ENCODE measurements at places on chromosomes 4 and X. TPM values are rescaled to one million over a fixed set of nuclear protein-coding genes. Genes with fewer than 3 reads are reported as not detected.

GRCh38 chr4:11480683-11481082 is 52.0 kb upstream of the HS3ST1 start:
- DNase-seq = peak; percentile 40

DNA sequence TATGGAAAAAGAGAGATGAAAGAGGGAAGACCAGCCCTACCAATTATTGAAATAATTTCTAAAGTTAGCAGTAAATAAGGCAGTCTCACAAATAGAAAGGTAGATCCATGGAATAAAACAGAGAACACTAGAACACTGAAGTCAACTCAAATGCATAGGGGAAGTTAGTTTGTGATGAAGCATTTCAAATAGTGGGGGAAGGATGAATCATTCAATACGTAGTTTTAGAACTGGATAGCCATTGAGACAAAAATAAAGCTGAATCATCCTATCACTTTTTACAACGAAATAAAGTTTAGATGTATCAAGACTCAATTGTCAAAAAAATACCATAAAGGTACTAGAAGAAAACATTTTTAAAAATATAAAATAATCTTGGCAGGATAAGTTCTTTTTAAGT is 143.2 kb upstream of the DGKK start:
- no peak for DNase-seq

ZFYVE28 gene
- 1.3 TPM for polyA plus RNA-seq

DNA sequence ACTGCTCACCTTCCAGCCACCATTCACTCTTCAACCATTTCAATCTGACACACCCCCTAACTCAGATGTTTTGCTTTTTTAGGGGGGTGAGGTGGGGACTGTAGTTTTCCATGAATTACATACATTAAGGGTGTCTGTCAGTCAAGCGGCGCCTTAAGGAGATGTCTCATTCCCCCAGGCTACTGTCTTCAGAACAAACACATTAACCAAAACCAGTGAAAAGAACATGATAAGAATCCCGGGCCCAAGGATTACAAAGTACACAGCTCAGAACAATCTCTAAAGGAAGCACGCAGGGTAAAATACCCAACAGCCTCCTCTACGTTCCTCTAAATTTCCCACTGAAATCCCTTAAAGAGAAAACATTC is 62.5 kb upstream of the IRF2 start:
- no peak for DNase-seq

DNA sequence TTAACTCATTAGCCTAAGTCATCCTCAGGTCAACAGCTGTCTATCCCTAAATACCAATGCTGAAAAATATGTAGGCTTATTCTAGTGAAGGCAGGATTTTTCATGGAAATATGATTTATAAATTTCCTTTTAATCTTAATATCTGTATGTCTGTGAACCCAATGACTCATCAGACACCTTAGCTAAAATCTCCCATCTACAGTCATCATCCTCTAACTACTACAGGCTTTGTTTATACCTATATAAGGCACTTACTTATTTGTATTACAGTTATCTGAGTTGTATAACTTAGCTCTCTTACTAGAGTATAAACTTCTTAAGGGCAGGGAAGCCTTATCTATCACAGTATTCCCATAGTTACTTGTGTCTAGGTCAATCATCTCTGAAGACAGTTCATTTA is 24.2 kb downstream of the AMMECR1 start:
- DNase-seq = no peak

DNA sequence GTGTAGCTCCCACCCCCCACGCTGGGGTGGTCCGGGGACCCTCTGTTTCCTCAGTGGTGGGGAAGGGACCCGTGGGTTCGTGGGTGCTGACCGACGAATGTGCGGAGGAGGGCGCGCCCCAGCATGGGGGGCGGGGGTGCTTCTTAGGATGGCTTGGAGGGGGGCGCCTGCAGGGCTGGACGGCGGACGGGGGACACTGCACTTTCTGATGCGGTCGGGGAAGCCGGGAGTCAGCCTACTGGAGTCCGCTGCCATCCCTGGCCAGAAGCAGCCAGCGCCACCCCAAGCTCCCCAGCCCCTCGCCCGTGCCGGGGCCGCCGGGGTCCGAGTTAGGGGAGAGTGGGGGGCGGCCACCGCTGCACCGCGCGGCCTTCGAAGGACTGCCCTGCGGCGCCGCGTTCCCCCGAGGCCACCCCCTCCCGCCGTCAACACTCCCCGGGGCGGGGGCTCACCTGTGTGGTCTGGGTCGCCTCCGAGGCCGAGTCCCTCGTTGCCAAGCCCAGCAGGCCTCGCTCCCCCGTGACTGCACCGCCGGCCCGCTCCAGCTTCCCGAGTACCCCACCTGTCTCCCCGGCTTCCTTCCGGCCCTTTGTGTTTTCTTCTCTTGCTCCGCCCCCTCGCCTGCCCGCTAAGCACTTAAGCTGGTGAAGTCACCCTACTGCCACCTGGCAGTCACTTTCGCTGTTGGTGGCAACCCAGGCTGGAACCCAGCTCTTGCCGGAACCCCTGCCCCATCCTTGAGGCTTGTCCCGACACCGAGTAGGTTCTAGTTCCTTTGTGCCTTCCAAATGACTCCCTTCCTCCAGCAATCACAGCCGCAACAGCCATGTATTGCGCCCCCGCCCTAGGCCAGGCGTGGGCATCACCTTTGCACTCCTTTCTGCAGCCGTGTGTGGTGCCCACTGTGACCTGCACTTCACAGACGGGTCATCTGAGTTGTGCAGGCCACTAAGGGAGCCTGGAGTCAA is at the start of gene OCIAD2:
Gene OCIAD2 (minus strand): TSS at position 569 of the 968 bp plus-strand sequence. CDS start 2,225 bp downstream, outside the sequence.
- peak; percentile 39 for DNase-seq

MAGEB2 gene
- polyA plus RNA-seq = not detected

UCP1 gene
- polyA plus RNA-seq = 0.12 TPM

GRCh38 chr4:24630937-24631336 is 46.6 kb upstream of the DHX15 start:
- peak; percentile 94 for DNase-seq

- DNase-seq = no peak
These were observed 39.2 kb upstream of the ARHGAP6 start for GRCh38 chrX:11704725-11705495.

- DNase-seq = peak; percentile 47
These were observed at the start of gene PRPS2 for GRCh38 chrX:12791257-12792228. PRPS2 (plus strand) TSS chrX:12791412; CDS start chrX:12791498, 86 bp downstream.

- peak; percentile 40 for DNase-seq
These were observed 30.1 kb downstream of the TEX13A start for GRCh38 chrX:105190252-105190853.

- no peak for DNase-seq
These were observed at the start of gene PCSK1N for GRCh38 chrX:48835524-48836329. PCSK1N (minus strand) TSS chrX:48835610; CDS start chrX:48835532, 78 bp downstream.

PRDM8 gene
- 11.3 TPM for polyA plus RNA-seq

MAGEA12 gene
- polyA plus RNA-seq = not detected

MAGEA1 gene
- not detected for polyA plus RNA-seq

- peak; percentile 57 for DNase-seq
These were observed 118.5 kb upstream of the VCX2 start for GRCh38 chrX:8289523-8289922.

GRCh38 chr4:102114118-102114630 is 231.1 kb downstream of the SLC39A8 start:
- DNase-seq = no peak

FAM13A gene
- polyA plus RNA-seq = 31.8 TPM

DNA sequence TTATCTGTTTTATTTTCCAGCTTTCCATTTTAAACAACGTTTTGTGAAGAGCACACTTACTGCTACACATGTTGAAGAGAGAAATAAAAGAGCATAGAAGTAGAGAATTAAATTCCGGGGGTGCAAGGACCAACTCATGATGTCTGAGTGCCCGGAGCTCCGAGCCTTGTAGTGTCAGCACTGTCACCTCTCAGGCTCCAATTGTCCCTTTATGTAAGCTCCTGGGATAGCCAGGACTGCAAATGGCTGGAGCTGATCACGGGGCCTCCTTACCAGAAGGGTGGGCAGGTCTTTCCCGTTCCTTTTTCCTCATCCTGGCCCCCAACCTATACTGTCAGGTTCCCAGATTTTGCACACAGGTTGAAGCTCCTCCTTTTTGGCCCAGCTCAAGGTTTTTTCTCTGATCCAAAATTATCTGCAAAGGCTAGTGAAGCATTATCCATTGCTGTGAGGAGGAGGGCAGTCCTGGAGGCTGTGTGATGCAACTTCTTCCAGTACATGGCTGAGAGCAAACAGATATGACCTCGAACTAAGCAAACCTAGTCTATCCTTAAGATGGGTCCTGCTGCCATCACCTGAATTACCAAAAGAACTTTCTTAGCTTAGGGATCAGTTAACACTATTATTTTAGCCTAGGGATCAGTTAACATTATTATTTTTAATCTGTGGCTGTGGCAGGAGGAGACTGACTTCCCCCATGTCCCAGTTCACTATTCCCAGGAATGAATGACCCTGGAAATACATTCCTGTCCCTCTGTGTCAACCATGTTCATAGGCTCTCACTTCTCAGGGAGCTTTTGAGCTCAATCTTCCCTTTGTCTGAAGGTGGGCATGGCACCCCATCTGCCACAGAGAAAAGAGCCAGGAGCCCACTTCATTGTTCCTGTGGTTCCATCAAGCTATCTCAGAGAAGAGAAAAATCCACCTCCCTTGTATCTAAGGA is at the start of gene FGG:
Gene FGG (minus strand): TSS at position 185 of the 943 bp plus-strand sequence. CDS start 47 bp downstream, at position 138.
- no peak for DNase-seq

CASK gene
- polyA plus RNA-seq = 69.7 TPM

DNA sequence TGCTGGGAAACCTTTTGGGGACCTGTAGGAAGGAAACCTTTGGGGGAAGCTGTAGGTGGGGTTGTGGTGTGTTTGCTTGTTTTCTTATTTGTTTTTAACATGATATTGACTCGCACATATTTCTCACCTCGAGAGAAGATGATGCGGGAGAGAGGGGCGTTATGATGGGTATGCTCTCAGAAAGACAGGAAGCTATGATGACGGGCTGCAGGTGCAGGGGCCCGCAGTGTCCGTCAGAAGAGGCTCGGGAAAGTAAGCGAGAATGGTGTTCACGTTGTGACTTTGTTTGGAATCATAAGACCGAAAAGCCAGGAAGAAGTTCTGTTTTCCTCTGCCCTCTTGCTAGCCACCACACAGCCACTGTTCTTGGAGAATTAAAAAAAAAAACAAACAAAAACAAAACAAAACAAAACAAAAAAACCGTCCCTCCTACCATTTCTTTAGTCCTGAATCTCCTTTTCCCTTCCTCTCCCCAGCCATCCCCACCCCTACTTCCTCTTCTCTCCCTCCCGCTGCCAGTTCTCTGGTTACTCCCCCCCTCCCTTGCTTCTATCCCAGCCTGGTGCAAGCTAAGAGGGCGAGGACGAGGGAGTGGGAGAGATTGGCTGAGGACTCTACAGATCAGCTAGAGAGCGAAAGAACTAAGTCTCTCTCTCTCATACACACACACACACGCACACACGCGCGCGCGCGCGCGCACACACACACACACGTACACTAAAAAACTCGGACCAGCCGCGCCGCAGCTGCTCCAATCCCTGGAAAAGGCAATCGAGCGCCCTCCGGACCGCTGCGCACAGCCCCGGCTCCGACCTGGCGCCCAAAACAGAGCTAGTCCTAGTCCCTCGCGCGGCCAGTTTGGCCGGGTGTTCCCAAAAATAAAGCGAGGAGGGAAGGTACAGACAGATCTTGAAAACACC is at the start of gene BMP3:
Gene BMP3 (plus strand): TSS at position 648 of the 920 bp plus-strand sequence. CDS start 577 bp downstream, outside the sequence.
- DNase-seq = peak; percentile 50

IL13RA2 gene
- not detected for polyA plus RNA-seq

GRCh38 chrX:52277666-52278065 is 91.2 kb upstream of the XAGE2 start:
- no peak for DNase-seq

DNA sequence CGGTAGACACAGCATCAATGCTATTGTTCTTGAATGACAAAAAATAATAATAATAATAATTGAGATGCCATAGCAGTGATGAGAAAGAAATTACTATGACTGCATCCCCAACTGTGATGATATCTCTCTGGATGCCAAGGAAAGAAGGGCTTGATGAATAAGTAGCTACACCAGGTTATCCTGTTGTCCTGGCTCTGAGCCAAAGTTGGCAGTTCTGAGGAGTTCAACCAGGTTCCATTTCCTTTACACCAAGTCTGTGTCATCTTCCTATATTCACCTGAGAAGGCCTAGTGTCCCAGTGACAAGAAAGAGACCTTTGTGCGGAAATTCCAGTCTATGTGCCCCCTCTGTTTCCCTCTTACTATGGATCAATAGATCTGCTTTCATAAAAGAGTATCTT is 3.4 kb upstream of the MAML3 start:
- no peak for DNase-seq

DNA sequence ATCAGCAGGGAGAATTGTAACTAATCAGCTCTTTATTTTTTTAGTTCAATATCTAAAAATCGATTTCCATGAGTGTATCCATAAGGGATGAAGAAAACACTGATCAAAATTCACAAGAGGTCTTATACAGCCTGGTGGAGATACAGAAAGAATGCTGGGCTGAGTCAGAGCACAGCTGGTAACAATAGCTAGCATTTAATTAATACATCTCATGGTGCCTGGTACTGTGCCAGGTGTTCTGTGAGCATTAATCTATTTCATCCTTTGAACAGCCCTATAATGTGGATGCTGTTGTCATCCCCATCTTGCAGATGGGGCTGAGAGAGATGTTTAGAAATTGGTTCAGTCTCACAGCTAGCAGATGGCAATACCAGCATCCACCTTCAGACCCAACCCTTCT is 250.9 kb upstream of the RPS6KA3 start:
- DNase-seq = peak; percentile 33

DNA sequence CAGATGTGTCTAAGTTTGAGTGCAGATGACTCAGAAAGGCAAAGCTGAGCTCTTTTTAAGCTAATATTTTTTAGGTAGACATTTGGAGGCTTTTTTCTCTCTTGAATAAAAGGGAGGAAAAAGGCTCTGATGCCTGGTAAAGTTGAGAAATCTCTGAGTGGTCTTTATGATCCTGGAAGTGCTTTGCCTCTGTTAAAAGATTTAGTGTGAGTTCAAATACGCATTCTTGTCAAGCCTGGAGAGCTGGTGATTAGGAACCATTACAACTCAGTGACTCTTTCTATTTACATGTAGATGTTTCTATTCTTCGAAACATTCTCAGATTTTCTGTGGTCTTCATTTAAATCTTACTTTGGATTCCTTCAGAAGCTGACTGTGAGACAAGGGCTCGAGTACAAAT is 143.4 kb upstream of the MED14 start:
- no peak for DNase-seq

MAGED4B gene
- polyA plus RNA-seq = 99.6 TPM

DNA sequence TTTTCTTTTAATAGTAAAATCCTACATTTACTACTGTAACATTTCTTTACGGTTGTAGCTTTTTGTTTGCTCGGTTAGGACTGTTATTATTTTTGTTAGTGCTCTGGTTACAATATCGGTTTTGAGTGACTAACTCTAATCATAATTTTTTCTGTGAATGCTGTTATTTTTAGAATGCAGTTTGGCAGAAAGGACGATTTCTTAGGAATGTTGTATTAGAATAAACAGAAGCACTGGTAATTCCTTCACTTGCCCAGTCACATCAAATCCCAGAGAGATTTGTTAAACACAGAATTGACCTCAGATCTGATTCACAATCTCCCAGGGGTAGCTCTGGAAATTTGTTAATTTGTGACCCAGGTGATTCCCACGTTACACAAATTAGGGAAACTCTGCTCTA is 21.7 kb downstream of the DDIT4L start:
- DNase-seq = peak; percentile 17

GRCh38 chr4:158446106-158446505 is 75.6 kb upstream of the RXFP1 start:
- no peak for DNase-seq

- no peak for DNase-seq
These were observed 441.6 kb upstream of the PITX2 start for GRCh38 chr4:111064342-111064993.

GRCh38 chr4:186497043-186497442 is 58.3 kb downstream of the MTNR1A start:
- no peak for DNase-seq

- DNase-seq = no peak
These were observed 28.1 kb downstream of the DDIT4L start for GRCh38 chr4:100162027-100162685.

HTT gene
- 11.4 TPM for polyA plus RNA-seq

- peak; percentile 71 for DNase-seq
These were observed 88.4 kb downstream of the ZXDA start for GRCh38 chrX:57821703-57822387.

Measured in cardiac muscle cell (in vitro differentiated cells and primary cell).